Occipital lobe (tissue), 3 donors: ENCODE measurements at places on chromosomes 6 and 20. TPM values are rescaled to one million over a fixed set of nuclear protein-coding genes. Genes with fewer than 3 reads are reported as not detected.

Gene NKX2-2
- total RNA-seq: 0.31 TPM

Gene PPIL1
- 35.7 TPM for total RNA-seq

Gene IL17F
- total RNA-seq: not detected

Gene POPDC3
- not detected for total RNA-seq

Gene HLA-DRA
- 3.9 TPM for total RNA-seq

Gene COL9A3
- 37.1 TPM for total RNA-seq

Gene CRISP2
- not detected for total RNA-seq

Gene CCR6
- not detected for total RNA-seq

Gene CAGE1
- under 0.01 TPM for total RNA-seq

Gene SLC17A2
- not detected for total RNA-seq

Gene MACROD2
- 60.4 TPM for total RNA-seq

DNA sequence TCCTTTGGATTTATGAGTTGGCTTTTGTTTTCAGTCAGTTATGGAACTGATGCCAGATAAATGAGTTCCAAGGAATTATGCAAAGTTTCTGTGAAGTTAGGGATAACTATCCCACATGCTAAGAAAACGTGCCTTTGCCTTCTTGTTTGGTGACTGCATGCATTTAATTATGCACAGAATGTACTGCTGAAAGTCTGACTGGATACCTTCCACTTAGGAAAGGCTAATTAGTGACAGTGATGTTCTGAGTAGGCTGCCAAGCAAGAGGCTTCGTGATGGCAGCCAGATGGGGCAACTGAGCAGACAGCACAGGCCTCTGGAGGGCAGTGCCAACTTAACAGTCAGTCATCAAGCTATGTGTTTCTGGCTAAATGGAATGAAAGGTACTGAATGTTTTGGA is 289.9 kb downstream of the CD109 start:
- DNase-seq: peak; percentile 8

DNA sequence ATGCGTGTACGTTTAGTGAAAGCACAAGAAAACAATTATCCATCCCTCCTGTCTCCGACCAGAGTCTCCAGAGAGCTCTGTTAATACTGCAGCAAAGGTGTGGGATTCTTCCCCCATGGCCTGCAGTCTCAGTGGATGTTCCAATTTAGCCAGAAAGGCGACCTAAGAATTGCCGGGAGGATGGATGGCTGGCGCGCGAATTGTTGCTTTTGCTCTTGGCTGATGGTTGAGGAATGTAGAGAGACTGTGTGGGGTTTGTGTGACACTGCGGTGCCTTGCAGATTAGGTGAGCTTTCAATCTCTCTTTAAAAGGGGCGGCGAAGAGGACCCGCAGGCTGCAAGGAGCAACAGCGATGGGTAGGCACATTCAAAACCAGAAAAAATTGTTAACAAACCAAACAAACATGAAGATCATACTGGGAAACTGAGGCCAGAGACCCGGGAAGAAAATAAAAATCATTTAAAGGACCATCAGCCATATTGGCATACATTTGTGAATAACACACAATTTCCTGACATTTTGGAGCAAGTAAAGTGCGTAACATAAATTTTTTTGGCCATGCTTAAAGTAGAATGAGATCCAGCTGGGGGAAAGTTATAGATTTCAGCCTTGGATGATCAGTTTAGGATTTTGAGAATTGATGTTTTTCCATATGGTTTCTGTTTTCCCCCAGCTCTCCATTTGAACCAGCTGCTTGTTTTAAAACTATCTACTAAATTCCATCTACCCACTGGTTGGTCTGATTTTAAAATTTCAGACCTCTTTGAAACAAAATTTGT is 46.3 kb downstream of the GNAS start:
- DNase-seq: no peak

- no peak for DNase-seq
These were observed 5.7 kb downstream of the SIM1 start for GRCh38 chr6:100458841-100459591.

DNA sequence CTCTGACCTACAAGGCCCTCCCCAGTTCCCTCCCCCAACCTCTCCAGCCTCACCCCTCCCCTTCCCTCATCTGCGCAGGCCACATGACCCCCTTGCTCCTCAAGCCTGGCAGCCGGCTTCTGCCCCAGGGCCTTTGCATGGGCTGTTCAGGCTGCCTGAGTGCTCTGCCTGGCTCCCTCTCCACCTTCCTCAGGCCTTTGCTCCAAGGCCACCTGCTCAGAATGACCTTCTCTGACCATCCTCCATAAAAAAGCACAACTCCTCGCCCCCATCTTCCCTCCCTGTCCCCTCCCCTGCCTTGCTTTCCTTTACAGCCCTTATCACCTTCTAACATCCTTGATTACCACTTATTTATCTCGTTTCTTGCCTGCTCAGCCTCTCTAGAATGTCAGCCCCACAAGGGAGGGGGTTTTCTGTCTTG is 38.7 kb downstream of the SPDEF start:
- DNase-seq: no peak

DNA sequence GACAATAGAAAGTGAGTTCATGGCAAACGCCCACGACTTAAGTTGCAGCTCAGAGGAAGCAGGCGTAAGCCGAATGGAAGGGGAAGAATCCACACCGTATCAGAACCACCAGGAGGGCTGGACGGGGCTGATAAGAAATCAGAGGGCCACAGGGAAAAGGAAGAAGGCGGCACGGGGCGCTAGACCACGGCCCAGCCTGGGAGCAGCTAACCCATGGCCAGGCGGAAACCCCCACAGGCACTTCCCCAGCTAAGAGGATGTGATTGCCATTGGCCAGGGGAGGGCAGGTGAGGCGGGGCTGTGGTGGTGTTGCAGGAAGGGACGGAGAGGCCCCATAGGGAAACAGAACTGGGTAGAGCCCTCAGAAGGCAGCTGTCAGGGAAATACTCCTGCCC is 174.0 kb upstream of the AFDN start:
- DNase-seq: no peak

GRCh38 chr20:45257161-45257560 is 2.8 kb upstream of the SLPI start:
- DNase-seq: no peak

- no peak for DNase-seq
These were observed 33.2 kb upstream of the NCOA3 start for GRCh38 chr20:47468290-47469050.

GRCh38 chr6:73579851-73580246 is 59.0 kb upstream of the EEF1A1 start:
- no peak for DNase-seq

DNA sequence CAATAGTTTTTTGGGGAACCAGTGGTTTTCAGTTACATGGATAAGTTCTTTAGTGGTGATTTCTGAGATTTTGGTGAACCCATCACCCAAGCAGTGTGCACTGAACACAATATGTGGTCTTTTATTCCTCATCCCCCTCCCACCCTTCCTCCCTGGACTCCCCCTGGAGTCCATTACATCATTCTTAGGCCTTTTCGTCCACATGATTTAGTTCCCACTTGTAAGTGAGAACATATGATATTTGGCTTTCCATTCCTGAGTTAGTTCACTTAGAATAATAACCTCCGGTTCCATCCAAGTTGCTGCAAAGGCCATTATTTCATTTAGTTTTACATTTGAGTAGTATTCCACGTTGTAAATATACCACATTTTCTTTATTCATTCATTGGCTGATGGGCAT is 28.3 kb downstream of the RPP40 start:
- DNase-seq: no peak

DNA sequence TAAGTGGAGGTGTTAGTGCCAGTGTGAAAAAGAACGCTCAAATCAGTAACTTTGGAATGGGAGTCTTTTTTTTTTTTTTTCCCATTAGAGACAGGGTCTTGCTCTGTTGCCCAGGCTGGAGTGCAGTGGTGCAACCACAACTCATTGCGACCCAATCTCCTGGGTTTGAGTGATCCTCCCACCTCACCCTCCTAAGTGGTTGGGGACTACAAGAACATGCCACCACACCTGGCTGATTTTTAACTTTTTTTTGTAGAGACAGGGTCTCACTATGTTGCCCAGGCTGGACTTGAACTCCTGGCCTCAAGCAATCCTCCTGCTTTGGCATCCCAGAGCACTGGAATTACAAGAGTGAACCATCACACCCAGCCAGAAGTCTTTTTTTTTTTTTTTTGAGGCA is 19.7 kb downstream of the LATS1 start:
- no peak for DNase-seq

DNA sequence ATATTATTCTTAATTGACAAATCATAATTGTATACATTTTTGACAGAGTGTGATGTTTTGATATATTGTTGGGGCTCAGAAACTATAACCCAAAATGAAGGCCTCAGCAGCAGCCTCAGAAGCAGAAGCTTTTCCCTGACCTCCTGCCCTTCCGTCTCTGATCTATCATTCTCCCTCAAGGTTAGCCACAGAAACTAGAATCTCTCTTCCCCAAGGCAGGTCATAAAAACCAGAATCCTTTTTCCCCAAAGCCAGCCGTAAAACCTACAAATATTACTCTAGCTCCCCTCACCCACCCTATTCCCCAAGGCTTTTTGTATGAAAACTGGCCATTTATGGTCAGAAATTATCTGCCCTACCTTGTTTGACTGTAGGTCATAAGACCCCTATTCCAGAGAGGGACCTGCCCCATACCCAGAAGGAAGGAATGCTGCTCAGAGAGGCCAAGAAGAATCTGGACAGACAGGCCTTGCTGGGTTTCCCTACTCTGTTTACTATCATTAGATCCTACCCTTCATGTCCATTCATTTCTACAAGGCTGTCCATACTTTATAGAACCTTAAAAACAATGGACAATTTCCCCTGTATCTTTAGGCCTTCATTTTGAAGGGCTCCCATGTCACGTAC is 14.5 kb downstream of the OR2B2 start:
- DNase-seq: no peak

- no peak for DNase-seq
These were observed 264.4 kb upstream of the PRDM1 start for GRCh38 chr6:105821777-105822176.

DNA sequence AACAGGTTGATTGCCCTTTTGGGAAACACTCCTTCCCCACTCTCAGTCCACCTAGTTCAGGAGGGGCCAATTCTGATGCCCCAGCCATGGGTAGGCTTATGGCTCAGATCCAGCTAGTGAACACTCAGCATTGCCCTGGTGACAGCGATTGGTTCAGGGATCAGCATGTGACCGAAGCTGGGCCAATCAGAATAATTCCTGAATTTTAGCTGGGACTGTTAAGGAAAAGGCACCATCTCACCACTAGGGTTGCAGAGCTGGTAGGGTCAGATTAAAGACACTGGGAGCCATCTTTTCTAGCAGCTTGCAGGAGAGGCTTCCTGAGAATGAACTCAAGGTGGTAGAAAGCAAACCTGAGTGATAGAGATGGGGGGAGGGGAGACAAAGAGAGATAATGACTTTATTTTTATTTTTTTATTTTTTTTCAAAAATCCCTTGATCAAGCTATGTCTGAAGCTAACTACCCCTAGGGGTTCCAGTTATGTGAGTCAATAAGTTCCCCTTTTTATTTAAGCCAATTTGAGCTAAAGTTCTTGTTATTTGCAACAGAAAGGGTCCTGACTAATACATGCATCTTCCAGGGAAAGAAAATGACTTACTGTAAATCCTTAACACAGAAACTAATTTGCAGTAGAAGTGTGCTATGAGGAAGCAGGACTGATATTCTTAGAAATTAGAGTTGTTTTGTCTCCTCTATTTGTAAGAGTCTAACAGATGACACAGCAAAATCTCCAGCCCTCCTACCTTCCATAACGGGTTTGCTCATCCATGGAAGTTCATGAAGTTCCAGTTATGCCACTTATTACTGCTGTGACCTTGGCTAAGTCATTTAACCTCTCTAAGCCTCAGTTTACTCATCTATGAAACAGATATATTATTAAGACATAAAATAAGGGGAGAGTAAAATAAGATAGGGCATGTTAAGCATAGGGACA is 44.7 kb downstream of the EYA2 start:
- DNase-seq: no peak

GRCh38 chr20:18254615-18255014 is 33.7 kb upstream of the ZNF133 start:
- no peak for DNase-seq

DNA sequence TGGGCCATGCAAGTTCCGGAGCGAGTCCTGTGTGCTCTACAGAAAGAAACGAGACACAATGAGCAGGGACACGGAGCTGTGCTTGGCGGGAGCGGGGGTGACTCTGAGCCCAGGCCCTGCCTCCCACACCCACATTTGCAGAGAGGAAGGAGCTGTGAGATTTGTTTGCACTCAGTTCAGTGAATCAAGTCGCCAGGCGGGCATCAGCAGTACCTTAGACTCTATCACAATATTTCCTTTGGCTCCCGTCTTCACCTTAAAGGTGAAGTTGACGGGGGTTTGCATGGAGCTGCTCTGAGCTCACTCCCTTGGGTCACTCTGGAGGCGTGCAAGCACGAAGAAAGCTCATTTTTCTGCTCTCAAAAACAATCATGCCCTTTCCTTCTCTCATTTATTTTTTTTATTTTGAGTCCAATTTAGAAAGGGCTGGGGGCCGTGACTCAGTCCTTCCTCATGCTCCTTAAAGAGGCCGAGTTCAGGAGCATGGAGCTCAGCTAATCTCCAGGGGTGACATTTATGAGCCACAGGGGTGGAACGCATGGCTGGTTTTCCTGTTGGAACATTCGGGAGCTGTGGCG is 188.2 kb downstream of the NFATC2 start:
- no peak for DNase-seq

DNA sequence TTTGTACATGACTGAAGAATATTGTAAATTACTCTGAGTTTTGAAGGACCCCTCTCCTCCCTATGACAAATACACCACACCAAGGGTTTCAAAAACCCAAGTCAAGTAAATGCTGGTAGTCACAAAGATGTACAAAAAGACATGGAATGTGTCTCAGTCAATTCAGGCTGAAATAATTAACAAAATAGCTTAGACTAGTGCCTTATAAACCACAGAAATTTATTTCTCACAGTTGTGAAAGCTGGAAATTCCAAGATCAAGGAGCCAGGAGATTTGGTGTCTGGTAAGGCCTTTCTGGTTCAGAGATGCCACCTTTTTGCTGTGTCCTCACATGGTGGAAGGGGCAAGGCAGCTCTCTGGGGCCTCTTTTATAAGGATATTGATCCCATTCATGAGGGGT is 202.3 kb upstream of the RIN2 start:
- DNase-seq: no peak

DNA sequence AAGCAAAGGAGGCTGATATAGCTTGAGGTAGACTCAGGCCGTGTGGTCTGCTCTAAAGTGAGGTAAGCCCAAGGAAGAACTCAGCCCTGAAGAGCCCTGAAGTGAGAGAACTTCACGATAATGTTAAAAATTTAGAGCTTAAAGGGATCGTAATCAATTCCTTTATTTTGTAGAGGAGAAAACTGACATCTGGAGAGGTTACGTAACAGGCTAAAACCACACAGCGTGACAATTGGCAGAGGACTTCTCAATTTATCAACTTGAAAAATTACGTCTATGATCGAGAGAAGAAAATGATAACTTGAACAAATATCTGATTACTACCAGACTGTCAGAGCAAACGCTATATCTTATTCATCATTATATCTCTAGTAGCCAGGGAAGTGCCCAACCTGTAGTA is 121.8 kb upstream of the FOXO3 start:
- DNase-seq: no peak

DNA sequence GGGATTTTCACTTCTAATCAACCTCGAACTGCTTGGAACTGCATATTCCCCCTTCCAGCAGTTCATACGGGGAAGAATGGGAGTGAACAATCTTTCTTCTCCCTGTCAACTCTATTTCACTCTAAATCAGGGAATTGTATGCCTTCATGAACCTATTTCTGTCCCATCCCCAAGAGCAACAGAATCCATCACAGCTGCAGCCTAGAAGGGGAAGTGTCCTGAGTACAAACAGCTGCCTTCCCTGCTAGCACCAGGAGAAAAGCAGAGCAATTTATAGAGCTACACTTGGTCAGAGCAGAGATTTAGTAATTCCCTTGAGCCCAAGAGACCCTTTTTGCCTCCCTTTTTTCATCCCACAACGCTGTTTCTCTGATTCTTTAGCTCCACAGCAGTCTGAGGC is 208.4 kb downstream of the ADGRG6 start:
- no peak for DNase-seq
